ENCODE measurements at places on chromosomes 5 and 9. TPM values are rescaled to one million over a fixed set of nuclear protein-coding genes. Genes with fewer than 3 reads are reported as not detected.

Gene PCDHB10
- total RNA-seq: not detected

Gene KIF24
- total RNA-seq: 3.7 TPM

Gene SLC12A7
- 30.2 TPM for total RNA-seq

Gene PCAT7
- 0.54 TPM for total RNA-seq

Gene PCDHGB2
- total RNA-seq: 0.13 TPM

Gene ENTPD8
- total RNA-seq: 0.08 TPM

Gene SPAAR
- total RNA-seq: not detected

Gene ITGA1
- 1.4 TPM for total RNA-seq

Gene CATSPER3
- total RNA-seq: 0.42 TPM

Gene IFNA21
- total RNA-seq: not detected

Gene ECSCR
- not detected for total RNA-seq

Gene F2RL2
- total RNA-seq: 3.7 TPM

Gene FCN1
- total RNA-seq: not detected

Gene PCDHB5
- 1.4 TPM for total RNA-seq

Gene LCN9
- total RNA-seq: not detected

Gene IFNA6
- total RNA-seq: not detected

Gene RFX3
- total RNA-seq: 1.6 TPM

Gene BTNL8
- total RNA-seq: not detected

Gene CTSV
- total RNA-seq: 13.4 TPM

Gene TTLL11
- total RNA-seq: 3.9 TPM

Gene ORM2
- not detected for total RNA-seq

Gene IGIP
- total RNA-seq: 0.75 TPM

Gene GARIN3
- not detected for total RNA-seq

Gene TAF11L10
- not detected for total RNA-seq

Gene SLC6A3
- 0.53 TPM for total RNA-seq

Gene MYMK
- not detected for total RNA-seq

Gene SLC36A3
- total RNA-seq: not detected

Gene NR2F1
- total RNA-seq: 6.4 TPM

Gene PCDHB15
- 0.05 TPM for total RNA-seq

Gene SHOC1
- not detected for total RNA-seq

Gene TMC1
- 0.13 TPM for total RNA-seq

Gene GLIPR2
- 7.7 TPM for total RNA-seq

Gene CKMT2
- not detected for total RNA-seq

Data from A549 treated with GW870086 at 1 μM for 4 hours (cell line).